ENCODE measurements at places on chromosomes 2 and 18.

DNA sequence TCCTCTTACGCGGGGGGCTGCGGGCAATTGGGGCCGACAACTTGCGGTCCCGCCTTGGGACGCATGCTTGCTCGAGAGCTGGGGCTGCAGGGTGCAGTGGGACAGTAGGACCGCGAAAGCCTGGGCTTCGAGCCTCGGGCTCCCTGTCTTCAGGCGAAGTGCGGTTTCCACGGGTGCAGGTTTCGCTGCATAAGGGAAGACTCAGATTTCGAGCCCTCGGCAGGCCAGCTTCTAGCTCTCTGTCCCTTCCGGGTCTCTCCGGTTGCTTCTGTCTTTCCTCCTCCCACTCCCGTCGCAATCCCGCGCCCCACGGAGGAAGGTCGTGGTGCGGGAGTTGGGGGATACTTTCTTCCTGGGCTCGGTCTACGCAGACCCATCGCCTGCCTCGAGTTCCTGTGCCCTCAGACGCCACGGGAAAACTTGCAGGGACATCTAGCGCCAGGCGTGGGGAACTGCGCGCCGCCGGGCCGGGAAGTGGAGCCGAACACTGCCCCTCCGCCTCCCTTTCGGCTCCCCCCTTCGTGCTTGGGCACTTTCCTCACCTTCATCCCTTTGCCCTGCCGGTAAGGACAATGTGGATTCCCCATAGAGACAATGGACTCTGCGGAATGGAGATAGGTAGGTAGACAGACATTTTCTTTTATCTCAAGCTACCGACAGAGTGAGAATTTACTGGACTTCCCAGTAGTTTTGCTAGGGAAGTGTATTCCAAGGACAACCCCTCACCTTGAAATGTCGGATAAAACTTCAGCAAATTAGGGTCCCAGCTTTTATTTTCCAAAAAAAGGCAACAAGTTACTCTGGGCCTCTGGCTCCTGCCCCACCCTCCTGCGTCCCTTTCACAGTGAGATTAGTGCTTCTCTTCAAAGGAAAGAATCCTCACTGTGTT, 4.2 kb upstream of the HOXD13 start:
- H3K27me3 ChIP-seq: peaks cover 7% of the 10 kb centered on the region
- H3K4me1 ChIP-seq: peaks cover 6% of the 10 kb centered on the region
- H3K27ac ChIP-seq: no peak overlapping the region
- no peak overlapping the region for H3K4me3 ChIP-seq
- H3K36me3 ChIP-seq: no peaks in the 10 kb centered on the region

DNA sequence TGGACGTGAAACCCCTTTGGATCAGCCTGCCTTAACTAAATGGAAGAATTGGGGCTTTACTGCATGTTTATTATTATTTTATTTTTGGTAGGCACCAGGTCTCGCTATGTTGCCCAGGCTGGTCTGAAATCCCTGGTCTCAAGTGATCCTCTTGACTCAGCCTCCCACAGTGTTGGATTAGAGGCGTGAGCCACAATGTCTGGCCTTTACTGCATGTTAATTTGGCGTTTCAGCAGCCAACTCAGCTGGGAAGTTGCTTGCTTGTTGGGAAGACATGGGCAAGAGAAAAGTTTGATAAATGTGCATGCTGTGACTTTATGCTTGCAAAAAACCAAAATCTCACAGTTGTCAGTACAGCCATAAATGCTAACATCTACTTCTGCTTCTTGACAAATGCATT, 105.1 kb downstream of the FMNL2 start:
- H3K27ac ChIP-seq: no peak overlapping the region
- H3K4me3 ChIP-seq: no peak overlapping the region
- H3K36me3 ChIP-seq: no peaks in the 10 kb centered on the region
- peaks cover 8% of the 10 kb centered on the region for H3K4me1 ChIP-seq
- no peaks in the 10 kb centered on the region for H3K27me3 ChIP-seq

DNA sequence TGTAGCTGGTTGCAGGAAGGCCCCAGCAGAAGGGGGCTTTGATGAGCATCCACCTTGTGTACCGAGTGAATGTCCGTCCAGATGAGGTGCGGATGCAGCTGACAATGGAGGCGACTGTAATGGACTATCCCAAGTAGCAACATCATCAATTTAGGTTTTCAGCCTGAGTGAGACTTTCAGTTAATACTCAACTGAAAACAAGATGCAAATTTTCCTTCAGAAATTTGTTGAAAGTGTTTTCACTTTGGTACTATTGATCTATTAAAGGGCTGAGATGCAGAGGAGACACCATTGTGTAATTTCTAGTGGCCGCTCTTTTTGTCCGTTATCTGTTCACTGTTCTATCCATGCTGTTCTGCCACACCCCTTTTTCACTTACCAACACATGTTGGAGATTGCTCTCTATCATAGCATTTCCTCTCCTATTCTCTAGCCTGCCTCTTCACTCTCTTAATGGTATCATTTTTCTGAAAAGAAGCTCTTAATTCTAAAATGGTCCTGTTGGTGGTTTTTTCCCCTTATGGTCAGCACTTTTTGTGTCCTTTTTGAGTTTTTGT, 12.0 kb upstream of the CASP8 start:
- H3K4me3 ChIP-seq: no peak overlapping the region
- no peaks in the 10 kb centered on the region for H3K27me3 ChIP-seq
- no peaks in the 10 kb centered on the region for H3K36me3 ChIP-seq
- H3K27ac ChIP-seq: no peak overlapping the region
- DNase-seq: no peak

DNA sequence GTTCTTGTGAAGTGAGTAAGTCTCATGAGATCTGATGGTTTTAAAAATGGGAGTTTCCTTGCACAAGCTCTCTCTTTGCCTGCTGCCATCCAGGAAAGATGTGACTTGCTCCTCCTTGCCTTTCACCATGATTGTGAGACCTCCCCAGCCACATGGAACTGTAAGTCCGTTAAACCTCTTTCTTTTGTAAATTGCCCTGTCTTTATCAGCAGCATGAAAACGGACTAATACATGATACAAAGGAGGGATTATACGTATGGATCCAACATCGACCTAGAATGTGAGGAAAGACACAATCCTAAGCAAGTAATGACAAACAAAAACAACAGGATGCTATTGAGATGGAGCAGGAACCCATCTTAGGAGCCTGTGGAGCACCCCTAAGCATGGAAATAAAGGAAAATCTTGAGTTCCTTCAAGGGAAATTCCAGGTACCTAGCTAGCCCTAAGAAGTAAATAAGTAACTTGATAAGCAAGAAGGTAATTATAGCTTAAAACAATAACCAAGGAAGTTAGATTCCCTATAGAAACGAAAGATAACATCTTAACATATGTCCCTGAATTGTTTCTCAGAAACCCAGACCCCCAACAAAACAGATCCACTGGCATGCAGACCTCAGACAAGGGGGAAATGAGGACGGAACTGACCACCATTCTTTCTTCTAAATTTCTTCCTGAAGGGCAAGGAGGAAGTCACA, 1.5 kb upstream of the TNFRSF11A start:
- H3K27ac ChIP-seq: no peak overlapping the region
- no peaks in the 10 kb centered on the region for H3K36me3 ChIP-seq
- no peak for DNase-seq
- H3K27me3 ChIP-seq: peaks cover 3% of the 10 kb centered on the region

GRCh38 chr2:143847257-143847656, 672.7 kb downstream of the ZEB2 start:
- H3K4me3 ChIP-seq: no peak overlapping the region
- peaks cover 1% of the 10 kb centered on the region for H3K4me1 ChIP-seq
- no peaks in the 10 kb centered on the region for H3K36me3 ChIP-seq

GRCh38 chr2:175815537-175815936, 186.5 kb downstream of the LNPK start:
- H3K27ac ChIP-seq: no peak overlapping the region
- no peaks in the 10 kb centered on the region for H3K36me3 ChIP-seq
- no peak overlapping the region for H3K4me3 ChIP-seq
- no peaks in the 10 kb centered on the region for H3K27me3 ChIP-seq
- no peak for DNase-seq

- peak; percentile 74 for DNase-seq
- peaks cover 3% of the 10 kb centered on the region for H3K4me1 ChIP-seq
- no peak overlapping the region for H3K27ac ChIP-seq
Measured at GRCh38 chr2:127197475-127198385, 22.4 kb downstream of the CYP27C1 start.

DNA sequence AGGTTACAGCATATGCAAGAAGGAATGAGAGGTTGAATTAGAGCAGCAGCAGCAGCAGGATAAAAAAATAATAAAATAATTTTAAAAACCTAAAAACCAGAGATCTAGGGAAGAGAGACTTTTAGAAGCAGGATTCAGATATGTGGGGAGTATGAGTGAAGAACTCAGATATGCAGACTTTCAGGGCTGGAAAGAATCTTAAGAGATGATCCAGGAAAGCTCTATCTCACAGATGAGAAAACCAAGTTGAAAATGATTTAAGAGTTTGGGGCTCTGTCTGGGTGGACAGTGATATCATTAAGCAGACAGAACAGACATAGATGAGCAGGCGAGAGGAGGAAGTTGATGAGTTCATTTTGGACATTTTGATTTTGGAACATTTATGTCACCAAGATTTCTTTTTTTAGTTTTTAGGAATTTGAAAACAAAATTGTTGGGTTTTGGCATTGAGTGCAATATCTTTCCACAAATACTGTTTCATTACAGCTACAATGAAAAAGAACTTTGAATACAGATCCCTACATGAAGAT, 31.8 kb downstream of the BCL2 start:
- no peaks in the 10 kb centered on the region for H3K27me3 ChIP-seq
- peaks cover 50% of the 10 kb centered on the region for H3K4me1 ChIP-seq
- H3K36me3 ChIP-seq: no peaks in the 10 kb centered on the region
- no peak for DNase-seq

DNA sequence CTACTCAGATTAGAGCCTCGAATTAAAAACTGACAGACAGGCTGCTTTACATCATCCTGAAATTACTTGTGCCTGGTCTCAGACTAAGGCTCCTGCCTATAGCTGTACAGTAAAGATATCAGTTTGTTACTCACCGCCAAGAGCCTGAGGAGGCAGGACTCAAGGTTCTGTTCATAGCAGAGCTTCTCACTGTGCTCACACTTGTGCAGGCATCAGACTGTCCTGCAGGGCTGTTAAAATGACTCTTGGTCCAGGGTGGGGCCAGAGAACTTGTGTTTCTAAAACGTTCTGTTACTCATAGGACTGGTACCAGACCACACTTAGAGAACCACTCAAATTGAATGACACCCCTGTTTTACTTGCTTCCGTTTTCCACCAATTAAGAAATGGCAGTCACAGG, 310.0 kb downstream of the DPP10 start:
- no peak overlapping the region for H3K27ac ChIP-seq
- H3K4me3 ChIP-seq: no peak overlapping the region
- H3K27me3 ChIP-seq: no peaks in the 10 kb centered on the region
- no peaks in the 10 kb centered on the region for H3K4me1 ChIP-seq
- no peak for DNase-seq
- H3K36me3 ChIP-seq: no peaks in the 10 kb centered on the region

All from ovary (tissue), 10 donors.